ENCODE measurements at places on chromosomes 6 and 20.
A peak's percentile ranks its signal among the peaks of the same experiment; 100 is the strongest.

DNA sequence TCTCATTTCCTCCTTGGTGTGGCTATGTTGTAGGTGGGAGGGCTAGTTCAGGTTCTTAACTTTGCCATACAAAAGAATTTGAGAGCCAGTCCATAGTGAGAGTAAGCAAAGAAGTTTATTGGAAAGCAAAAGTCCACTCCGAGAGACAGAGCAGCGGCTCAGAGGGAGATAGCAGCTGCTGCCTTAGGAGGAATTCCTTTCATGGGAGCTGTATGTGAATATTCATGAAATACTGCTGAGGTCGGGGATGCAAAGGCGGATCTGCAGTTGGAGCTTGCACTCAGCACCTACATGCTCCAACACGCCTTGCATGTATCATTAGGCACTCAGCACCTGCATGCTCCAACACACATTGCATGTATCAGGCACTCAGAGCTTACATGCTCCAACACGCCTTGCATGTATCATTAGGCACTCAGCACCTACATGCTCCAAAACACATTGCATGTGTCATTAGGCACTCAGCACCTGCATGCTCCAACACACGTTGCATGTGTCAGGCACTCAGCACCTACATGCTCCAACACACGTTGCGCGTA, 54.9 kb downstream of the CDH4 start:
- no peak for DNase-seq

GRCh38 chr20:2138396-2138795, 36.8 kb downstream of the STK35 start:
- DNase-seq, result peak; percentile 46

- peak; percentile 46 for DNase-seq
Measured at GRCh38 chr6:163384510-163384909, 30.0 kb upstream of the QKI start.

DNA sequence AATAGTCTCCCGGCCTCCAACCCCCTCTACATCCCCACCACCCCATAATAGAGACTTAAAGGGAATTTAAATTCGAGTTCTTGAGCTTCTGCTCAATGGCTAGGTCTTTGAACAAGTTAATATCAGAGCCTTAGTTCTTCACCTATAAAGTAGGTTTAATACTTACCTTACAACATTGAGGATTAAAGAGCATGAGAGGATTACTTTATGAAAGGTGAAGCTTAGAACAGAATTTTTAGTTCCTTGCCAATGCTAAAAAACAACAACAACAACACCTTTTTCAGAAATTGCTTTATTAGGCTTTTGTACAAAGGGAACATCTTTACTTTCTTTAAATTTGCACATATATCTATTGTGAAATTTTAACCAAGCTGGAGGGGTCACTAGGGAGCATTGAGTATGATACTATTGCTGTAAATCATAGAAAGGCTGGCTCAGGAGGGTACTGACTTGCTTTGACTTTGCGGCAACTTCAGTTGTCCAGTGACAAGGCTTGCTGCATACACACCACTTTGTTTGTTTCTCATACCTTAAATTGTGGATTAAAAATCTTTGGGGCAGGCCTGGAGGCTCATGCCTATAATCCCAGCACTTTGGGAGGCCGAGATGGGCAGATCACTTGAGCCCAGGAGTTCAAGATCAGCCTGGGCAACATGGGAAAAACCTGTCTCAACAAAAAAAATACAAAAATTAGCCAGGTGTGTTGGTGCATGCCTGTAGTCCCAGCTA, 9.7 kb downstream of the TOP1 start:
- DNase-seq, result no peak

- no peak for DNase-seq
Measured at GRCh38 chr6:118101220-118101619, 194.2 kb downstream of the SLC35F1 start.

GRCh38 chr20:57787151-57787989, 77.6 kb upstream of the PMEPA1 start:
- no peak for DNase-seq

Measured in inflammatory macrophage treated with lipopolysaccharide for 1 hour (primary cell).